ENCODE measurements at places on chromosomes 13 and 19.
A peak's percentile ranks its signal among the peaks of the same experiment; 100 is the strongest.

GRCh38 chr13:46059405-46059804, 6.9 kb upstream of the ZC3H13 start:
- no peak for DNase-seq

- DNase-seq, result peak; percentile 28
These were observed 579 bp downstream of the CPT1C start for GRCh38 chr19:49691243-49692146.

DNA sequence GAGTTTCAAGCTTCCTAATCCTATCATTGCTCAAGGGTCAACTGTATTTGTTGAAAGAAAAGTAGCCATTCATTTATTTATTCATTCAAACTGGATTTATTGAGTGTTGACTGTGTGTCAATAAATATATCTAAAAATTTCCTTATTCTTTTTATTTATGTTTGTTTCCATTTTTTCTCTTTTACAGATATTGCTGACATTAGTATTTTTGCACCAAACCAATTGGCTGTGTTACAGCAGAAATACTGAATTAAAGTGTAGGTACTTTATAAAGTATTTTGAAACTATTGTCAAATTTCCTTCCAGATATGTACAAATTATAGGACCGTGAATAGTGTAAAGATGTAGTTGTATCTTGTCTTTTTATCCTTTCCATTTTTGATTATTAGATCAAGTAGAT, 692.0 kb upstream of the SLC10A2 start:
- DNase-seq, result no peak

DNA sequence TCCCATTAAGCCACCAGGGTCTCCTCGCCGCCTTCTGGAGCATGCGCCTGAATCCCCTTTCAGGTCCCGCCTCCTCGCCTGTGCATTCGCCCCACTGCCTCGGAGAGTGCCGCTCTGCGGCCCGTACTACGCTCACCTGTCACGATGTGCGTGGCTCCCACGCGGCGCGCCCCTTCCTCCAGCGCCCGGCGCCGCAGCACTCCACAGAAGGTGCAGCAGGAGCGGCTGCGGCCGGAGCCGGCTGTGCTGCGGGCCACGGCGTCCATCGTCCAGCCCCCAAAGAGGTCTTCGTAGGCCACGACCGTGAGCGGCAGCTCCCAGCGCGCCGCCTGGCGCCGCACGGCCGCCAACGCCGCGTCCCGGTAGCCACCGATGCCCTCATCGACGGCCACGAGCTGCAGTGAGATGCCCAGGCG, 4.3 kb downstream of the CTU1 start:
- DNase-seq, result no peak

- no peak for DNase-seq
These were observed 7.1 kb downstream of the ZNF20 start for GRCh38 chr19:12133069-12133468.

DNA sequence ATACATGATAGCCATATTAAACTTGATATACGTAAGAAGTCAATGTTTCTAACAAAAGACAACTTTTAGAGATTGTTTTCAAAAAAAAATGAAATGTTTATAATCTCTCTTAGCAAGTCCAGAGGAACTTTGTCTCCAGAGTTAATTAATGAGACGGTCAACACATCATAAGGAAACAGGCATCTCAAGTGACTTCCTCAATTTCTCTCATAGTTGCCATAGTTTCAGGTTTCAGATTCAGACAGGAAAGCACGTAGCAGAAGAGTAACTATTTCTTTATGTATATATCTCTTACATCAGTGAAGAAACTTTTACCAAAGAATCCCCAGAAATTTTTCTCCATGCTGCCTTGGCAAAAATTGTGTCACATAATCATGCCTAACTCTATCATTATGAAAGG, 159.6 kb upstream of the ATXN8OS start:
- no peak for DNase-seq

GRCh38 chr13:36163809-36164308, 32.7 kb upstream of the DCLK1 start:
- DNase-seq, result no peak

DNA sequence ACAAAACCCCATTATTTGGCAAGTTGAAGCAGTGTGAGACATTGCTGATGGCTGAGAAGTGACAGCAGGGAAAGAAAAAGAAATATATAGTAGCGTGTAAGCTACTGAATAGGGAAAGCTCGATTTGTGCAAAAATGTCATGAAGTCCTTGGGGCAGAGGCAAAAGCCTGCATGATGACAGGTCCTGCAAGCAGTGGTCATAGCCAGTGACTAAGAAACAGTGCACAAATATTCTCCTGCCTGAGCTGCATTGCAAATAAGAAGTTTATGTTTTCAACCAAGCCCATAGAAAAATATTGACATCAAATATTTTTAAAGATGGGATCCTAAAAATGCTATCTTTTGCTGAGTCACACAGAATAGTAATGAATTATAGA, 270.0 kb downstream of the SLITRK6 start:
- DNase-seq, result no peak

GRCh38 chr13:105660561-105660960, 874.9 kb downstream of the EFNB2 start:
- no peak for DNase-seq

DNA sequence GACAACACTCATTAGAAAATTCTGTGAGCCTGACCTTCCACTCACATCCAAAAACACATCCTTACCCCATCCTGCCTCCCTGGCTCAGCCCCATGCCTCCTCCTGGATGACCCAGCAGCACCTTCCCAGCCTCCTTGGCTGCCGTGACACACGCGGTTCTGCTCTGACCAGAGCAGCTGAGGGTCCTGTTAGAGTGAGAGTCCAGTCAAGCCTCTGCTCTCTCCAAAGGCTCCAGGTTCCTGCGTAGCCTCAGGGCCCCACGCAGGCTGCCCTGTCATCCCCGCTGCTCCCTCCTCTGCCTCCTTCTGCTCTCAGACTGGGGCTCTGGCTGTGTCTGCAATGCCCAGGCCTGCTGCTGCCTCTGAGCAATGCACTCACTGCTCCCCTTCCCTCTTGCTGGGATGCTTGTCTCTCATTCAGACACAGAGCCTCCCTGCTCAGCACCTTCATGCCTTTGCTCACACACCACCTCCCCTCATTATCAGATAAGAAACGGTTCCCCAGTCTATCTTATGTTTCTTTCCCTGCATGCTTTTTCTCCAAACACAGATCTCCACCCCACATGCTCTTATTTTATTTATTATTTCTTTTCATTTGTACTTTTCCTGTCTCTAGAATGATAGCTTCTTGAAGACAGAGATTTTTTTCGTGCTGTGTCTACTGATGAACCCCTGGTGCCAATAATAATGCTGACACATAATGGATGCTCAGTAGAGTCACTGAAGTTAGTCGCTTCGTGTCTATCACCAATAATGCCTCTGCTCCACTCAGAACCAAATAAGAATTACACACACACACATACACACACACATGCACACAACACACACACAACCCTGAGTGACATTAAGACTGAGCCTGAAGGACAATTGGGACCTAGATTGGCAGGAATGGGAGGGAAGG, 10.2 kb upstream of the SIGLEC6 start:
- DNase-seq, result no peak

- DNase-seq, result no peak
These were observed 53.0 kb downstream of the SACS start for GRCh38 chr13:23380534-23380933.

DNA sequence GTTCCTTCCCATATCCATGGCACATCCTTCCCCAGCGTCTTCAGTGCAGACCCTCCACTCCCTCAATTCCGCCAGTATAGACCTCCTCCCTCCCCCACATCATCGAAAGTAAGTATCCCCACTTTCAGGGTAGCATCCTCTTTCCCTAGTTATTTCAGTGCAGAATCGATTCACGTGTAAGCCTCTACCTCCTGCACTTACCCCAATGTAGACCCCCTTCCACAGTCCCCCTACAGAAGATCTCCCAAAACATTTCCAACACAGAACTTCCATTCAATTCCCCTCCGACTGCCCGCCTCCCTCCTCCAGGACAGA, 664 bp downstream of the IRF3 start:
- DNase-seq, result no peak

- DNase-seq, result no peak
These were observed 1816.8 kb downstream of the OLFM4 start for GRCh38 chr13:54845351-54845965.

DNA sequence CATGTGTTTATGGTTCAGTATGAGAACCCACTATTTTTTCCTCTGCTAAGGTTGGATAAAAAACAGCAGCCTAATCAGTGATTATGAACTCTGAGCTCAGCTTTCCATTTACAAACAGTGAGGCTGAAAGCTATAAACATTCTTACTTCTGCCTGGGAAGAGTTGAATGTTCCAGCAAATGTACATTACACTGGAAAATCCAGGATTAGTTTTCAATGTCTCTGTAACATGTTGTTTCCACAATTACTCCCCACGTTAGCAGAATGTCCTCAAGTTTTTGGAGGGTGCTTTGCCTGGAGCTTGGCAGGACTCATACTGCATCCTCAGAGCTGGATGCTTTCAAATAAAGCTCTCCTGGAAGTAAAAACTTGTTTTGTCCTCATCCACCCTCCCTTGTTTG, 150.4 kb downstream of the POSTN start:
- DNase-seq, result no peak

- DNase-seq, result no peak
These were observed 405.6 kb upstream of the PCDH9 start for GRCh38 chr13:67635754-67636153.
